NCI-H446 (cell line): ENCODE measurements at places on chromosomes 2 and 18.

GRCh38 chr2:174561283-174561971 lies 36.2 kb downstream of the WIPF1 start:
- DNase-seq, result peak; percentile 93

DNA sequence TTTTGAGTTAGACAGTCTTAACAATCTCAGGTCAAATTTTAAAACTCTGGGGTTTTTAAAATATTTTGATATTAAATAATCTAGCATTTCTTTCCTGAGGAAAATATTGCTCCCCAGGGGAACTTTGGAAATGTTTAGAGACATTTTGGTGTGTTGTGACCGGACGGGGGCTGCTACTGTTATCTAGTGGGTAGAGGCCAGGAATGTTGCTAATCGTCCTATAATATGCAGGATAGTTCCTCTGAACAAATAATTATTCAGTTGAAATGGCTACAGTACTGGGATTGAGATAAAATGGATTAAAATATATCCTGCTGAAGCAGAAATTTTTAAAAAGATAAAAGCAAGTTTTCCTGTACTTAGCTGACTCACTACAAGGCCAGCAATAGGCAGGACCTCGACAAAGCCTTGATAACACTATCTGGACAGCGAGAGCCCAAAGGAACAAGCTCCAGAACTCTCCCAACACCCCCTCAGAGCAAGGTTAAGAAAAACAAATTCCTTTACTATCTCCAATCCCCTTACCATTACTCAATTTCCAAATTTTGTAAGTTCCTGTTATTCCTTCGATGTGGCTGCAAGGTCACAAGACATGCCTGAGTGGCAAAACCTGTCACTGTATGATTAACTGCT lies 1407.4 kb downstream of the SUCLG1 start:
- no peak for DNase-seq

DNA sequence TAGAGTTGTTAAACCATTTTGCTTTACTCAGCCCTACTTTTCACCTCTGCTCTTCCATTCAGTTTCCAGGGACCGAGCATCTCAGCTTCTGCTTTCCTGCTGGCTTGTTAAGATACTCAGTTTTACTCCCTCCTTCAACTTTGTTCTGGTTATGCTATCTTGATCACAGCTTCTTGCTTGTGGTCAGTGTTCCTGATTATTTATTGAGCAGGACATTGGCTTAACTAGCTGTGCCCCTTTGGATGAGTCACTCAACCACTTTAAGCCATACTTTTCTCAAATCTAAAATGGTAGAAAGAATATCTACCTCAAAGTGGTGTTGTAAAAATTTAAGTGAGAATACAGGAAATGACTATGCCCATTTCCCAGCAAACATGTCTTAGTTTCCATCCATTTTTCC lies 124.0 kb downstream of the KYNU start:
- DNase-seq, result no peak

DNA sequence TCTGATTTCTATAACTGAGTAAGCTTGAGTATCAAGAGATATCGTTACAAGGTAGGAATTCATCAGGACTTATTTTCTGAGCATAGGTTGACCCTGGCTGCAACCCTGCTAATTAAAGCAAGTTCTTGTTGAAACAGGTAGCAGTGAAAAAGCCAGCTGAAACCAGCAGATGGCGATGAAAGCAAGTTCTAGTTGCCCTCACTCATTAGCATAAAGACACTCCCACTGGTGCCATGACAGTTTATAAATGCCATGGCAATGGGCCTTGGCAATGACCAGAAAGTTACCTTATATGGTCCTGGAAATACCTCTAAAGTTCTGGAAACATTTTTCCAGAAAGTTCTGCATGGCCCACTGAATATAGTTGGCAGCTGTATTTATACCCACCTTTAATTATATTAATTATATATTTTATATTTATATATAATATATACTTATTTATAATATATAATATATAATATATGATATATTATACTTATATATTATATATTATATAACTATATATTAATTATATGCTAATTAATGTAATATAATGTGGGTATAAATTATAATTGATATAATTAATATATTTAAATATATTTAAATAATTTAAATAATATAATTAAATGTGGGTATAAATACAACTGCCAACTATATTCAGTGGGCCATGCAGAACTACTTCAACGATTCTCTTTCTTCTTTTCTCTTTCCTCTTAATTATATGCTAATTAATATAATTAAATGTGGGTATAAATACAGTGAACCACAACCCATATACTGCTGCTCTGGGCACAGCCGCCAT lies 188.0 kb downstream of the CDH7 start:
- peak; percentile 88 for DNase-seq

GRCh38 chr2:239790721-239791120 lies 234.4 kb downstream of the NDUFA10 start:
- DNase-seq, result no peak

DNA sequence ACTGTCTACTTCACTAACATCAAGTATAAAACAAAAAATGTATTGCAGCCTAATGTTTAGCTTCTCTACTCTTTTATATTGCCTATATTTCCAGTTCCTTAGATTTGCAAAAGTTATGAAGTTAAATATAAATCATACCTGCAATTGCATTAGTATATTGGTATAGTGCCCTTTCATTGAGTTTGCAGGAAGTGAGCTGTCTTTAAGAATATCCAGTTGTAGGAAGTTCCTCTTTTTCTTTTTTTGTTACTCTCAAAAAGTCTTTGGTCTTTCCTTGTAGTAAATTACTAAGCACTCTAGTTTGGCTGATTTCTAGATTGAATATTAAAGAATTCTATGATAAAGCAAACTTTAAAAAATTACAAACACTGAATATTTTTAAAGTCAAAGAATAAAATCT lies 71.3 kb upstream of the FN1 start:
- DNase-seq, result no peak

DNA sequence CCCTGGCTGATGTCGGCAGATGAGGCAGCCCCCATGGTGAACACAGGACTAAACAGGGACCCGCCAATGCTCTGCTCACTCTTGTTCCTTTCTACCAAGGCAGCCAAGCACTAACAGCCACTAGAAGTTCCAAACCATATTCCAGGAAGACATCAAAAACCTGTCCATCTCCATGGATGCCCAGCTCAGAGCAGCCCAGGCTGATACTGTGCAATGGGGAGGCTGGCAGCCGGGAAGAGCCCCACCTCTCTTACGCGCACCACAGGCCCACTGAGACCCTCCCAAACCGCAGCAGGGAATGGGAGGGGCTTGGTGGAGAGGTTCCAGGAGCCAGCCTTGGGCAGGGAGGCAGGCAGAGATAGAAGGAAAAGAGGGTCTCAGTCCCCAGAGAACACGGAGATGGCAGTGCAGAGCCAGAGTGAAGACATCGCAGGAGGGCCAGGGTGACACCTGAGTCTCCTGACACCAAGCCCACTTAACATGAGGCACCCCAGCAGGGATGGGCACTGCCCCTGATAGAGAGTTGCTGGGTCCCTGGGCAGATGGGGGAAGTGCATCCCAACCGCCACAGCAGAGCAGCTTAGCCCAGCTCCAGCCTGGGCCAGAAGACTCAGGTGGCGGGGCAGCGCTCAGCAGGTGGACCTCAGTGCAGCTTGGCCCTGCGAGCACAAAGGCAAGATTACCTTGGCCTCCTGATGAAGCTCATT lies 3.4 kb downstream of the HS6ST1 start:
- DNase-seq, result no peak

DNA sequence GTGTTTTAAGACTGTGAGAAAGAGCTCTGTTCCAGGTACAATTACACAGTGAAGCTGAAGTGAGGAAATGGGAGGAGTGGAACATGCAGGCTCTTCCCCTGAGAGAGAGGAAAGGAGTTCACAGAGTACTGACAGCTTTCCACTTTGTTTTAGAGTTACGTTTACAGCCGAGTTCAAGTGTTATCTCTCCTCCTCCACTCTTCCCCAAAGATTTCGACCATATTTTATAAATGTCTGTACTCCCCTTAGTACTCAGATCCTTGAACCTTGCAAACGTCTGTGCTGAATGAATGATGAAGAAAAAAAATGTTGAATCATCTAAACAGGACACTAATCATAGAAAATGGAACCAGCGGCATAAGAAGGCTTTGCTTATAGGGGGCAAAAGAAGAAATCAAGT lies 121.6 kb downstream of the THADA start:
- no peak for DNase-seq

DNA sequence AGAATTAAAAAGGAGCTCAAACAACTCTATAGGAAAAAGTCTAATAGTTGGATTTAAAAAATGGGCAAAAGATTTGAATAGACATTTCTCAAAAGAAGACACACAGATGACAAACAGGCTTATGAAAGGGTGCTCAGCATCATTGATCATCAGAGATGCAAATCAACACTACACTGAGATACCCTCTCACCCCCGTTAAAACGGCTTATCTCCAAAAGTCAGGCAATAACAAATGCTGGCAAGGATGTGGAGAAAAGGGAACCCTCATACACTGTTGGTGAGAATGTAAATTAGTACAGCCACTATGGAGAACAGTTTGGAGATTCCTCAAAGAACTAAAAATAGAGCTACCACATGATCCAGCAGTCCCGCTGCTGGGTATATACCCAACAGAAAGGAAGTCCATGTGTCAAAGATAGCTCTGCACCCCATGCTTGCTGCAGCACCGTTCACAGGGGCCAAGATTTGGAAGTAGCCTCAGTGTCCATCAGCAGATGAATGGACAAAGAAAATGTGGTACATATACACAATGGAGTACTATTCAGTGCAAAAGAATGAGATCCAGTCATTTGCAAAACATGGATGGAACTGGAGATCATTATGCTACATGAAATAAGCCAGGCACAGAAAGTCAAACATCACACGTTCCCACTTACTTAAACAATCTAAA lies 46.7 kb upstream of the B3GNT7 start:
- DNase-seq, result no peak

DNA sequence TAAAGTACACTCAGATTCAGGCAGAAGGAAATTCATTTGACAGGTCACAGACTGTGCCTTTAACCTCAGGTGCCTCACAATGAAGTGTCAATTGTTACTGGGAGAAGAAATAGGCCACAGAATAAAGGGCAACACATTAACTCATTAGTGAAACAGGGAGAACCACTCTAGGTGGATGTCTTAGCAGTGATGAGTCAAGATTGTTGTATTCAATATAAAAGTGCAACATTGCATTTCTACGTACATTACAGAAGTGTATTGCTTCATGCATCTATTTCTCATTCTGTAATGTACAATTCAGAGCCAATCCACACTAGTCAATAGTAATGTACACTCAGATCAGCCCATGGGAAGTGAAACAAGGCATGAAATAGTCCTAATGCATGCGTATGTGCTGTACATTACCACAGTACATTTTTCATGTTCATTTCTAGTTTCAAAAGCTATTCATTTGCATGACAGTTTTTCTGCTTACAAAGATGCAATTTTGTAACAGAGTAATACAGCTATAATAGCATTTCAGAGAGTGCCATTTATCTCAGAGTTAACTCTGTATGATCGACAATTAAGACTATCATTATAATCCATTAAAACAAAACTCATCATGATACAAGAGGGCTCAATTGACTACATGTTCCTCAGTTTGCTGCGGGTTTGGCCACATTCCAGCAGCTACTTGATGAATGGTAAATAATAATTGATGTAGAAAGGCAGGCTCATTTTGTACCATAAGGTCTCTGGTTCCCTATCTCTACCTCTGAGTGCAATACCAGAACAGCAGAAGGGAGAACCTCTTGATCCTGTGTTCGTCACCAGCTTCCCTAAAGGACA lies 12.2 kb upstream of the ARL5A start:
- DNase-seq, result no peak

- DNase-seq, result no peak
Measured at GRCh38 chr18:26468931-26469340, 79.4 kb downstream of the KCTD1 start.

DNA sequence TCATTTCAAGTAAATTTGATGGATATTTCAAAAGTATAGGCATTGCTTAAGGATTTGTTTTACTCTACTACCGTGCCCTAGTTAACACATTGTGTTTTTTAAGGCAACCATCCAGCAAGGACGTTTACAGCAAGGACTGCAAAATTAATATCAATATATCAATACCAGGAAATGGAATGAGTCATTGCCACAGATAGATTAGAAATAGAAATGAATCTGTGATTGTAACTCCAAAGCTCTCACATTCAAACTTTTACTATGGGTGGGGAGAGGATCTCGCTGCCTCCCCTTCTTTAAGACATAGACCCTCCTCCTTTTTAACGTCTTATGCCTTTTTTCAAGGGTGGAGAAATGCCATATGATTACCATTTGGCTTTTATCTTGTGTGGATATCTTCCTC lies 3.8 kb downstream of the CD28 start:
- no peak for DNase-seq

DNA sequence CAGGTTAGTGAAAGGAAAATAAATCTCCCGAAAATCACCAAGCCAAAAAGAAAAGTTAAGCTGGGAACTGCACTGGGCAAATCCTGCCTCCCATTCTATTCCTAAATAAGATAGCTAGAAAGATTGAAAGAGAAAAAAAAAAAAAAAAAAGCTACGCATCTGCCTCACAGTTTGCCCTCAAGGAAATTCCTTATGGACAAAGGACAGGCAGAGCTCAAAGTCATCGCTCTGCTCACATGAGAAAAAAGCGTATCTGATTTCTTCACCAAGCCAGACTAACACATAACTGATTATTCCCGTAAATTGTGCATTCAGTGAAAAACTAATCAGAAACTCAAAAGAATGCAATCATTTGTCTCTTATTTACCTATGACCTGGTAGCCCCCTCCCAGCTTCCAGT lies 50.0 kb downstream of the PUM2 start:
- DNase-seq, result no peak

GRCh38 chr2:201369775-201370174 lies 12.6 kb upstream of the FLACC1 start:
- DNase-seq, result no peak

GRCh38 chr2:28521663-28522062 lies 25.8 kb downstream of the PLB1 start:
- DNase-seq, result no peak

- DNase-seq, result no peak
Measured at GRCh38 chr18:5661179-5661578, 117.4 kb upstream of the EPB41L3 start.

GRCh38 chr2:38907743-38908562 lies 18.3 kb downstream of the ARHGEF33 start:
- no peak for DNase-seq

DNA sequence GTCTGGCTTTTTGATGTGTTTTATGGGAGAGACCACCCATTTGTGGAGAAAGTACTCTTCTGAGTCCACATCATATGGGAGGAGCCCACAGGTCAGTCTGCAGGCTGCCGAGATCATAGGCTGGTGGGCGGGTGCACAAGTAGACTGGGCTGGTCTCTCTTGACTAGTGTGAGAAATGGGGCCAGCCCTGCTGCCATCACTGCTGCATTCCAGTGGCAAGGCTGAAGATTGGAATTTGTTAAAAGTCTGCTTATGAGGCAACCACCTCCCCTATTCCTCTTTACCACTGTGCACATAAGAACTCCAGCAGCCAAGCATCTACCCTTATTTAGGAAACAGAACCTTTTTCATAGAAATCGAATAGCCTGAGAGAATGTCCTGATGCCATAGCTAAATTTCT lies 200.7 kb downstream of the DIS3L2 start:
- DNase-seq, result no peak

- peak; percentile 44 for DNase-seq
Measured at GRCh38 chr2:152407204-152407721, 72.3 kb downstream of the FMNL2 start.

- DNase-seq, result no peak
Measured at GRCh38 chr2:37987098-37987775, 62.1 kb downstream of the RMDN2 start.

- no peak for DNase-seq
Measured at GRCh38 chr18:62664414-62664813, 50.9 kb upstream of the PHLPP1 start.
